NCI-H1105 (cell line): ENCODE measurements at places on chromosomes 2 and 18.

GRCh38 chr18:44682871-44683221 lies 2.2 kb downstream of the SETBP1 start:
- peak; percentile 68 for DNase-seq

DNA sequence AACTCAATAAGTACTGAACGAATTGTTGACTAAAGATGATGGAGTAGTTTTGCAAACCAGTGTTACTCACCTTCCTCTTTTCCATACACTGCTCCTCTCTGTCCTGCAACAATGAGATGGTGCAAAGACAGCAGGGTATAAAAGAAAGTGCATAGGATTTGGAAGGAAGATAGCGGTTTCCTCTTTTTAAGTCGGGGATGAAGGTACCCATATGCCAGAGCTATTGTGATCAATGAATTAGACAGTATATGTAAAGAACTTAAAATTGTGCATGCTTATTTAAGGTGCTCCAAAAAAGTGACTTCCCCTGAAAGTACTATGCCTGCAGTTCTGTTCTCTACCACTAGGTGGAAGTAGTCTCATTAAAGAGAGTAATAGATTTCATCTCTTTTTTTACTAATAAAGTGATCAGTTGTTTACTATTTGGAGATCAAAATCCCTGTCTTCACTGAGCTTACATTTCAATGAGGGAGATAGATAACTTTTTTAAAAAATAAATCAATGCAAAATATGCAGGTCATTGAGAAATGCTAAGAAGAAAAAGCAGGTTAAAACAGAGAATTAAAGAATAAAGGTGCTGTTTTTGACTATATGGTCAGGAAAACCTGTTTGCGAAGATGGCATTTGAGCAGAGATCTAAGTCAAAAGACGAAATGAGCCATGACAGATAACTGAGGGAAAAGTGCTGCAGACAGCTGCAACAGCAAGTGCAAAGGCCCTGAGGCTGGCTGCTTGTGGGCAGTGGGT lies 339.7 kb upstream of the SLC14A2 start:
- no peak for DNase-seq

- no peak for DNase-seq
These were observed 173.9 kb downstream of the HDAC4 start for GRCh38 chr2:239226677-239227581.

- DNase-seq = no peak
These were observed 48.9 kb downstream of the COPS8 start for GRCh38 chr2:237134321-237135230.

DNA sequence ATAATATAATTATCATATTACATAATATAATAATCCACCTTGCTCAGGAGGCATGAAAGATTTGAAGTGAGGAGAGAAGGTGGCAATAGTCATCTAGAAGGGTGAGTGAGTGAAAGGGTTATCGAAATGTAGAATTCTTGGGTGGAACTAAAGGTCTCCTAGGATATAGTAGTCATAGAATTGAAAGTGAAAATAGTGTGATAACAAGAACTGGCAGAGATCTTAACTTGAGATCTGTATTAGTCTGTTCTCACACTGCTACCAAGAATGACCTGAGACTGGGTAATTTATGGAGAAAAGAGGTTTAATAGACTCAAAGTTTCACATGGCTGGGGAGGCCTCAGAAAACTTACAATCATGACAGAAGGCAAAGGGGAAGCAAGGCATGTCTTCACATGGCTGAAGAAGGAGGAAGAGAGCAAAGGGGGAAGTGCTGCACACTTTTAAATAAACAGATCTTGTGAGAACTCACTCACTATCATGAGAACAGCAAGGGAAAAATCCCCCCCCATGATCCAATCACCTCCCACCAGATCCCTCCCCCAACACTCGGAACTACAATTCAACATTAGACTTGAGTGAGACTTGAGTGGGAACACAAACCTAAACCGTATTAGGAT lies 351.5 kb downstream of the NR4A2 start:
- DNase-seq = no peak

GRCh38 chr18:23207191-23207955 lies 72.1 kb downstream of the CABLES1 start:
- no peak for DNase-seq

DNA sequence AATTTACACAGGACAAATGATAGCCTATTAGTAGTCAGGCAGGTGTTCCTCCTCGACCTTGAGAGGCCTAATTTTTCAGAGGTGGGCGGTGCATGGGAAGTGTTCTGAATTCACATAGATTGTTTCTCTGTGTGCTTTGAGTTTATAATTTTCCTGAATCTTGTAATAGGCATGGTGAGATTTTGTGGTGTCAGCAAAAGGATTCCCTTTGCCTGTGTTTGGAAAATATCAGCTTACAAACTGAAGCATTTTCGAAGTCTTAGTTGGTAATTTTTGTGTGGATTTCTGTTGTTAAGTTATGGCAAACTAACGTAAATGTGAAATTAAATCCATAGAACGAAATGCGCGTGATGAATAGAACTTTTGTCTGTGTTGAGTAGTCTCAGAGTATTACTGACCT lies 194.0 kb upstream of the RBMS1 start:
- peak; percentile 48 for DNase-seq

DNA sequence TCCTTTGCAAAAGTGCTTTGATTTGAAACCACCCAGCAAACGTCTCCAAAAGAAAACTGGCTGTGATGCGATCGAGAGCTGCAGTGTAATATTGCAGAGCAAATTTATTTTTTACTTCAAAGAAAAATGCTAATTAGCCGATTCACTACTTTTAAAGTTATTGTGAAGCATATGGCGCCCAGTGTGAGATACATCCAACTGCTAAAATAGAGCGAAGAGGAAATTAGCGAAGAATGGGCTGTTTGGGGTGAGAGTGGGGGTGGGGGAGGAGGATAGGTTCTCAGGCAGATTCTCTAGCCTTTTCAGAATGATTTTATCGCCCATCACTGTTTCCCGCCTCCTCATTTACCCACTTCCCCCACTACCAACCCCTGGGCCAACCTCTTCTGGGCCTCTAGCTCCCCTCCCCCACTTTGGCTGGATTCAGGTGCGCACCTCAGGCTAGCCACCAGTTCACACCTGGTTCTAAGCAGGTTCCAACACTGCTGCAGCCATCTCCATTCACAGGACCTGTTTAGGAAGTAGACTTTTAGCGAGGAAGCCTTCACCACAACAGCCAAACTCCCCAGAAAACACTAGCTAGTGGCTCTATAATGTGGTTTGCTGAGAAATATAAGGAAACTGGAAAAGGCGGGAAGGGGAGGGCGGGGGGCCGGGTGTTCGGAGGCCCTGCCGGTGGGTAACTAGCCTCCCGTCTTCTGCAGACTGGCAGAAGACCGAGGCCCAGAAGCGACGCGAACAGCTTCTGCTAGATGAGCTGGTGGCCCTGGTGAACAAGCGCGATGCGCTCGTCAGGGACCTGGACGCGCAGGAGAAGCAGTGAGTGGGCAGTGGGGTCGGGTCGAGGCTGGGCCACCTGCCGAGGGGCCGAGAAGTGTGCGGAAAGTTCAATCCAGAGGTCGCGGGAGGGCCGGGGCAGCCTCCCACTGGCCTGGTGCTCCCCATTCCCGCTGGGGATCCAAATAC lies 6.0 kb upstream of the OTX1 start:
- no peak for DNase-seq

GRCh38 chr2:239295377-239296019 lies 105.3 kb downstream of the HDAC4 start:
- DNase-seq = no peak

DNA sequence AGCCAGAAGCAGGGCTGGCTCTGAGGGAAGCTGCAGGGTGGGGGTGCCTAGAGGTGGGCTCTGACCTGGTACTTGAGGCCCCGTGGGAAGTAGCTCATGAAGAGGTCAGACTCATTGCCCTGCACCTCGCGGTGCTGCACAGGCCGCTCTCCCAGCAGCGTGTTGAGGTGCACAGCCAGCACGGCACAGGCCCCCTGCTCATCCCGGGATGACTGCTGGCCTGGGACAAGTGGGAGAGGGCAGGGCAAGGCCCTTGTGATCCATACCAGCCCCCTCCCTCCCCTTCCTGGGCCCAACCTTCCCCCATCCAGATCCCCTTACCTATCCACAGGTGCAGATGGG lies 8.7 kb downstream of the CAPG start:
- no peak for DNase-seq

DNA sequence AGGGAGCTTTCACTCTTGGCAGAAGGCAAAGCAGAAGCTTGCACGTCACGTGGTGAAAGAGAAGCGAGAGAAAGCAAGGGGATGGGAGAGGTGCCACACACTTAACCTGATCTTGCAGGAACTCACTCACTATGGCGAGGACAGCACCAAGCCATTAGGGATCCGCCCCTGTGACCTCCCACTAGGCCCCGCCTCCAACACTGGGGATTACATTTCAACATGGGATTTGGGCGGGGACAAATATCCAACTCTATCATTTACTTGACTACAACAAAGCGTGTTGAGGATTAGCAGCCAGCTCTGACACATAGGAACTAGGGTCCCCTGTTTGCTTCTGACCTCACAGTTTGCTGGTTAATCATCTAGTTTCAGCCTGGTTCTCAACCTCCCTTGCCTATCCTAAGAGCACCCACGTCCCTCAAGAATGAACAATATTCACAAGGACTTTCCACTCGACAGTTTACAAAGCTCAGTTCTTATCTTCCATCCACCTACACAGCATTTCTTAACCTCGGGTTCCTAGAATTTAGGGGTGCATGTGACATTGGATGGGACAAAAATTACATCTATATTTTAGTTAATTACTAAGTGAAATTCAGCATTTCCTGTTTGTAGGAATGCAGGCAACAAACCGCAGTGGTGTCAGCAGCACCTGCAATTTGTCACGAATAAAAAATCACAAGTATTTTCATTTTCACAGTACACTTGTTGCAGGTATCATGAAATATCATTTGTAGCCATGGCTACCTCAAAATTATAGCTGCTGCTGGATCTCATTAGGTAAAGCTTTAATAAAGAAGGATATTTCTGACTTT lies 36.0 kb downstream of the LBH start:
- DNase-seq = no peak

GRCh38 chr2:126300348-126300747 lies 355.6 kb upstream of the GYPC start:
- DNase-seq = no peak

DNA sequence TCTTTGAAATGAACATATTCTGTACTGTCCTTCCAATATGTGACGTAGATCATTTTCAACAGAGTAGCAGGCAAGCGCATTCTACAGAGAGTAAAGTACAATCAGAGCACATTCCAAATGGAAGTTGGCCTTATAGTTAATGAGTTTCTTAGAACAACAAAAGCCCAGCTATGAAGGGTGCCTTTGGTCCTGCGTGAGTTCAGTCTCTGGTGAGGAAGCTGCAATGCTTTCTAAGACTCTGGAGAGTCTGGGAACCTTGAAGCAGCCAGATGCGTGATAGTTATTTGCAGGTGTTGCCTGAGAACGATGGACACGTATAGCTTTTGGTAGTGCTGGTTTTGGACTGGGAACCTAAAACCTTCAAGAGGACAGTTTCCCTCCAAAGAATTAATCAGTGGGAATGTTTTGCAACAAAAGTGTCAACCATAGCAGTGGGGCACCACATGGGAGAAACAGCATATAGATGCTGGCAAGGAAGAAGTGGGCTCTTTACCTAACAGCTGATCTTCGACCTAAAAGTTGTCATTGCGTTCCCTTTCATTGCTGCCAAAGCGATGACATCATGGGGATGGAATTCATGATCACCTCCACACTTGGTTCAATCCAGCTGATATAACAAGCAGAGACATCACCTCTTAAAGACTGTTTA lies 9.3 kb upstream of the SNORC start:
- DNase-seq = no peak
